ENCODE measurements at places on chromosomes 1 and 21. TPM values are rescaled to one million over a fixed set of nuclear protein-coding genes. Genes with fewer than 3 reads are reported as not detected.

FCRL5 gene
- total RNA-seq: not detected

PROK1 gene
- not detected for total RNA-seq

TFAP2E gene
- total RNA-seq: not detected

MYBPH gene
- total RNA-seq: not detected

KCNE2 gene
- not detected for total RNA-seq

ZP4 gene
- not detected for total RNA-seq

RHEX gene
- total RNA-seq: not detected

USH2A gene
- total RNA-seq: not detected

KCNK2 gene
- not detected for total RNA-seq

HFM1 gene
- 0.32 TPM for total RNA-seq

SYF2 gene
- total RNA-seq: 26.4 TPM

EVA1C gene
- total RNA-seq: 33.5 TPM

SPRR2B gene
- total RNA-seq: not detected

TAL1 gene
- 47.3 TPM for total RNA-seq

BTBD8 gene
- 1.9 TPM for total RNA-seq

LCE1D gene
- not detected for total RNA-seq

ADGRB2 gene
- total RNA-seq: 0.16 TPM

KMO gene
- total RNA-seq: not detected

KPNA6 gene
- total RNA-seq: 39.8 TPM

KANK4 gene
- not detected for total RNA-seq

PTGFRN gene
- 142 TPM for total RNA-seq

ADCY10 gene
- total RNA-seq: under 0.01 TPM

GPR25 gene
- not detected for total RNA-seq

PADI1 gene
- total RNA-seq: under 0.01 TPM

SAMD11 gene
- not detected for total RNA-seq

IL20 gene
- not detected for total RNA-seq

RIPK4 gene
- total RNA-seq: 0.06 TPM

CELA2A gene
- not detected for total RNA-seq

LCE6A gene
- not detected for total RNA-seq

ANGPTL3 gene
- not detected for total RNA-seq

C4BPB gene
- not detected for total RNA-seq

S100A12 gene
- total RNA-seq: not detected

CEP104 gene
- total RNA-seq: 35.9 TPM

MR1 gene
- total RNA-seq: 3.2 TPM

SDHC gene
- 23.0 TPM for total RNA-seq

BSND gene
- not detected for total RNA-seq

C4BPA gene
- total RNA-seq: not detected

PRR9 gene
- total RNA-seq: not detected

BRDT gene
- not detected for total RNA-seq

HAX1 gene
- total RNA-seq: 82.6 TPM

NHLH1 gene
- 0.06 TPM for total RNA-seq

CR2 gene
- not detected for total RNA-seq

SELL gene
- total RNA-seq: 0.32 TPM
